ENCODE measurements at places on chromosomes 1 and 21.

DNA sequence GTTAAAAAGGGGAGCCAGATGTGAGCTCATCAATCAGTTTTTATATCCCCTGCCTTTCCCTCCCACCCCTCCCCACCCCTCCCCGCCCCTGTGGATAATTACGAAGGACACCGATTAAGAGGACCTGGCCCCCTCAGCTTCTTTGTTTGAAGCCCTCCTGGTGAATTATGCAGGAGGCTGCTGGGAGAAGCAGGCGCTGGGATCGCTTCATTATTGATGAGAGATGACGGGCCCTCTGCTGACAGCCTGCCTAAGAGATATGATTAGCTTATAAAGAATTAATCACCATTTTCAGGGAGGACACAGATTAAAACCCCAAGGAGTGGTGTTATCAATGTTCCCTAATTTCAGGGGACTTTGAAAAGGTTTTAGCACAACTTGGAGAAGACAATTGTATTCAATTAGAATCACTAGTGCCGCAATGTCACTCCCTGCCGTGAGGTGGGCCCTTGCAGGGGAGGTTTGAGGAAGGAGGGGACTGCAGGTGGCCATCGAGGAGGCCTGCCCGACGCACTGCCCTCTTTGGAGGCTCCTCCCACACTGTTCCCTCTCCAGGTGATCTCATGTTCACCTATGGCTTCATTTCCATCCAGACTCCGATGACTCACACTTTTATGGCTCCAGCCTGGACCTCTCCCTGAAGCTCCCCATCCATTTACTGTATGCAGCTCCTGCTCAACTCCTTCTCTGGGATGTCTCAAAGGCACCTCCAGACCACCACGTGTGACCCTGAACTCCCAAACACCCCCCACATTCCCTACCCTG, 67.0 kb upstream of the KLHDC7A start:
- DNase-seq = no peak

DNA sequence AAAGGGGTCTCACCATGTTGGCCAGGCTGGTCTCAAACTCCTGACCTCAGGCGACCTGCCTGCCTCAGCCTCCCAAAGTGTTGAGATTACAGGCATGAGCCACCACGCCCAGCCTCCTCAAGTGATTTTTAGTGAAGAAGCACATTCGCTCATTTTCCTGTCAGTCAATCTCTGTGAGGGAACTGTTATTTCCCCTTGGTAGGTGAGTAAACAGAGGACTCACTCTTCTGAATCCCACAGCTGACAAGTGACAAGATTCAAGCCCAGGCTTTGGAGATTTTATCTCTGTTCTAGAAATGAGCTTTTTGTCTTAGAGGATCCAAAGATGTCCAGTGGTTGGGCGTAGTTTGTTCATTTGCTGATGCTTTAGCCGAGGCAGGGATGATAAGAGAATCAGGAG, 43.9 kb upstream of the TACSTD2 start:
- no peak for DNase-seq

- DNase-seq = no peak
Observed at GRCh38 chr1:57966751-57967406, 543.0 kb upstream of the DAB1 start.

- DNase-seq = no peak
Observed at GRCh38 chr1:53637511-53638359, 101.2 kb downstream of the GLIS1 start.

DNA sequence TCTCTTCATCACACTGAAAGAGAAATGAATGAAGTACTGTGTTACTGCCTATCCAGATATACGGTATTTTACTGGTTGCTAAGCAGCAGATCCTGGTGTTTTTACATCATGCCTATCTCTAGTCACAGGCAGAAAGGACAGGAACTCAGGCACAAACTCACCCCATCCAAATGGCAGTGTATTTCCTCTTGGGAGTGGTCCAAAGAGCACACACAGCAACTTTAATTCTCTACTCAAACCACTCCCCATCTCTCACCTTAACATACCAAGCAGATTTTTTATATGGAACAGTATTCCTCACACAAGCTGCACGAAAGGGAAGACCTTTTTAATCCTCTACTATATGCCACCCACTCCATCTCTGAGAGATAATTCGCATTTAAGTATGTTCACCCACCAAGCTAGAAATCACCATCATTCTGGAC, 27.3 kb downstream of the EIF4G3 start:
- DNase-seq = no peak

DNA sequence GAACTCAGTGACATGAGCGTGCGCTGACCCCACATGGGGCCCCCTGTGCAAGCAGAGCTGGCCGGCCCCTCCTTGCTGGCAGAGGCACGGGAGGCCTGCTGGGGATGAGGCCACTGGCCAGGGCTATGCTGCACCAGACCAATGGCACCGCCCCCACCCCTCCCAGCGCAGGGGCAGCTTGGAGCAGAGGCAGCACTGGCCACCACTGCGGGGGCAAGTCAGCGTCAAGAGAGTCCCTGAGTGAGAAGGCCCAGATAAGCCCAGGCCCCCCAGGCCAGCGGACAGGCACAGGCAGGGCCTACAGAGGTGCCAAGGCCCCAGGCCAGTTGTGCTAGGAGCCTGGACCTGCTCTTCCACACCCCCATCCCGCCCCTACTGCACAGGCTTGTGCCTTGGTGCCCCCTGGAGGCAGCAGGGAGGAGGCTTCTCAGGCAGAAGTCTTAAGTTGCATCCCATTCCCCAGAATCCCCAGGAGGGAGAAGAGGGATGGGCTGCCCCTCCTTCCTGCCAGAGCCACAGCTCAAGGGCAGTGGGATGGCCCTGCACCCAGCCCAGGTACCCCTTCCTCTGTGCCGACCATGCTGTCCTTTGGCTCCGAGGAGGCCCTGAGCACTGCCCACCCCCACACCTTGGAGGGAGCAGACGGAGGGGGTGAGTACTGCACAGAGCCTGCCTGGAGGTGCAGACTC, 35.8 kb downstream of the EPHX1 start:
- DNase-seq = no peak

- DNase-seq = no peak
Observed at GRCh38 chr1:184605941-184606340, 148.7 kb downstream of the EDEM3 start.

DNA sequence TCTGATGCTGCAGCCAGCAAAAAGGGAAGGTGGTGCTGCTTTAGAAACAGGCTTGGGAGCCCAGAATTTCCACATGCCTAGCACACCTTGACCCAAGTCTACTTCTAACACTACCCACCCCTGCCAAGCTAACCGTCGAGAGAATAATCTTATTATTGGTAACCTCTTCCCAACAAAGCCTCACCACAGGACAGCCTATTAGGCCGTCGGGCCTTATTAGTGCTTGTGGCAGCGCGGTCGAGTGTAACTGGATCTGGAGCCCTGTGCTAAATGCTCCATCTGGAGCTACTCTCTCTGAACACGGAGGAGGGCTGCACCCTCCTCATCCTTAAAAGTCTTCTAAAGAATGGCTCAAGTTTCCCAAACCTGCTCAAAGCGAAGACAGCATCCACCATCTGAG, 165.5 kb upstream of the NFIA start:
- DNase-seq = no peak

GRCh38 chr1:203278082-203278884, 27.0 kb upstream of the BTG2 start:
- DNase-seq = no peak

GRCh38 chr1:51628715-51629590, 12.1 kb downstream of the OSBPL9 start:
- DNase-seq = no peak

DNA sequence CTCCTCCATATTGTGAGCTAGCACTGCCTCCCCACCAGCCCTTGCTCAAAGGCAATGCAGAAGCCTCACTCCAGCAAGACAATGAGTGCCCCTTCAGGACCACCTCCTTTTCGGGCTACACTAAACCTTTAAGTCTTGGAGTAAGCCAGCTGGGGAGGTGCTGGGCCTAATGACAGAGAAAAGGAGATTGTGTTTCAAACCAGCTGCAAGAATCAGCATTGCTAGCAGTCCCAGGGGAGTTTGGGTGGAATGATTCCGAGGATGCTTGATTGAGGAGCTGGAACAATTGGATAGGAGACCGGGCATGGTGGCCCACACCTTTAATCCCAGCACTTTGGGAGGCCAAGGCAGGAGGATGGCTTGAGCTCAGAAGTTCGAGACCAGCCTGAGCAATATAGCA, 54.1 kb upstream of the GPR37L1 start:
- DNase-seq = no peak

- DNase-seq = no peak
Observed at GRCh38 chr1:33370301-33370700, 49.4 kb upstream of the A3GALT2 start.

DNA sequence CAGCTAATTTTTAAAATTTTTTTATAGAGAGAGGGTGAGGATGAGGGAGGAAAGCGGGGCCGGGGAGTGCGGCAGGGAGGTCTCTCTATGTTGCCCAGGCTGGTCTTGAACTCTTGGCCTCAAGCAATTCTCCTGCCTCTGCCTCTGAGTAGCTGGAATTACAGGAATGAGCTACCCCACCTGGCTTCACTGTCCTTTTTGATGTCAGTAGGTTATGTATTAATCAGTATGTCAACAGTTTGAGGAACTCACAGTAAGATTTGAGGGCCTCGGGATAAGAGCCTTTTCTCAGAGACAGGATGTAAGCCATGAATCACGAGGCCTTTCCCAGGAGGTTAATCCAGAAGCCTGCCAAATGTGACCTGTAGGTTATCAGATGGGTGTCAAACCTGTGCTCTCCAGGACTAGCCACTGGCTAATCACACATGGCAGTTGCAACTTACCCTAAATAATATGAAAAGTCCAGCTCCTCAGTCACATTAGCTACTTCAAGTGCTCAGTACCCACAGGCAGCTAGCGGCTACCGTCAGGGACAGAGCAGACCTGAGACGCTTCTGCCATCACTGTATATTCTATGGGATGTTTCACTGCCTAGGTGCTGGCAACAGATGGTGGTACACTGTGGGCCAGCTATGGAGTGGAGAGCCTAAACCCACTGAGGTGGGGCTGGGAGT, 33.1 kb downstream of the TRIM67 start:
- DNase-seq = no peak

DNA sequence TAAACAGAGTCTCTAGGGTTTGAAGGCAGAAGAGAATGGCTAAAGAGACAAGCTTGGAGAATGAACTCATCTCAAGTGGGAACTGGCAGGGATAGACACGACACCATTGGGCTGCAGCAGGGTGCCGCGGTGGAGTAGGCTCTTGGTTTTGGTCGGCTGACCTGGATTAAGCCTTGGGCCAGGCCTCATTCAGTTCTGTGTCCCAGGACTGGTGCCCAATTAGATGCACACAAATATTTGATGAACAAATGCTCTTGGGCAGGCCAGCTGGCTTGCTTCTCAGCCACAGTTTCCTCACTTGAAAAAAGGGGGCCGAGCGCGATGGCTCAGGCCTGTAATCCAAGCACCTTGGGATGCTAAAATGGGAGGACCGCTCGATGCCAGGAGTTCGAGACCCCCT, 53.4 kb upstream of the CITED4 start:
- DNase-seq = no peak

DNA sequence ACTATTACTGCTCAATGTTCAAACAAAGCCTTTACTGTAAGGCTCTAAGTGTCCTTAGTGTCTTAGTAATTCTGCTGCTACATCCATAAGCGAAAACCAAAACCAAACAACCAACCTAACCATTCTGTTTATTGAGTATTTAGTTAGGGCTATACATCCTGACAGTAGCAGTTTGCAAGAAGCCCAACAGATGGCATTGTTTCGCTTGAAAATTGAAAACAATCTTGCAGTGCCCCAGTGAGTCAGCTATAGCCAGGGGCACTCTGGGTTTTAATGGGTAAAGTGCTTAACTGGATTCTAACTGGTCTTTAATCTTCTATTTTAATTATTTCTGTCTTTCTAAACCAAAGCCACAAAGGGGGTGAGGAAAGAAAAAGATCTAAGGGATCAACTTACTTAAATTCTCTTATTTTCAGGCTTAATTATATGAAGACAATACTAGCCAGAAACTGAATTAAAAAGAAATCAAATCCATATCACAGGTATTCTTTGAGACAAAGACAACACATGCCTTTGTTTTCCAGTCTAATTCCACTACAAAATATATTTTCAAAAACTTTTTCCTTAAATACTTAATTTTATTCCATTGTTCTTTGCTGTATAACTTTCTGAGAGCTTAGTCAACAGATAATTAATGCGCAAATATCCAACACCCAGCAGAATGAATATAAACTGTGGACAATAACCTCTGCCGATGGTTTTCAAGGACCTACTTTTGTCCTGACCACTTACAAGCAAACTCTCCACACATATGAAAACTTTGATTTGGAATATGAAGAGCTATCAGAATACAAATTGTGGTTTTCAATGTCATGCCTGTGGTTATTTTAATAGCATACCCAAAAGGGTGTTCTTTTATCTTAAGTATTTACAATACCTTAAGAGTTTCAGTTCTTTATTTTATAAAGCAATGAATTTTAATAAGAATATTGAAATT, 15.2 kb downstream of the POGZ start:
- DNase-seq = peak; percentile 15

- no peak for DNase-seq
Observed at GRCh38 chr1:30103708-30104411, 619.5 kb downstream of the MATN1 start.

DNA sequence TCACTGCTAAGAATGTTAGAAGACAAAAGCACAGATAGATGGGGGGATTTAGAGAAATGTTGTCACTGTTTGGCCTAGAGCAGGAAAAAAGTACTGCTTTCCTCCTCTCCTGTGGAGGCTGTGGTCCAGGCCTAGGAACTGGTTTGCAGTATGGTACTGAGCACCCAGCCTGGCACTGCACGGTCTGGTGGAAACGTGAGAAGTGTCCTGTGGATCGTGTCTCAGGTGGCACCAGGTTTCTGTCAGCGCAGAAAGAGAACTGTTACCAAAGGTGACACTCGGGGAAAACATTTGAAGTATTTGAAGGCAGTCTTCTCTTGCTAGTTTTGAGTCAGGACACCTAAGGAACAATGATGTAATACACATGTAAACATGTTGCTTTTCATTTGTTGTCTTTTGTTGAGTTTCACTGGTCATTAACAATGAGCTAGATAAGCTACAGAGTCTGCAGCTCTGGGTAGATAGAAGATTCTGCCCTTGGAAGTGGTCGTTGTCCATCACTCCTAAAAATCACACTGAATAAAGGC, 63.0 kb downstream of the B3GALNT2 start:
- no peak for DNase-seq

- no peak for DNase-seq
Observed at GRCh38 chr1:39622427-39622826, 17.0 kb downstream of the HEYL start.

- no peak for DNase-seq
Observed at GRCh38 chr1:19453741-19454201, 31.6 kb downstream of the CAPZB start.

DNA sequence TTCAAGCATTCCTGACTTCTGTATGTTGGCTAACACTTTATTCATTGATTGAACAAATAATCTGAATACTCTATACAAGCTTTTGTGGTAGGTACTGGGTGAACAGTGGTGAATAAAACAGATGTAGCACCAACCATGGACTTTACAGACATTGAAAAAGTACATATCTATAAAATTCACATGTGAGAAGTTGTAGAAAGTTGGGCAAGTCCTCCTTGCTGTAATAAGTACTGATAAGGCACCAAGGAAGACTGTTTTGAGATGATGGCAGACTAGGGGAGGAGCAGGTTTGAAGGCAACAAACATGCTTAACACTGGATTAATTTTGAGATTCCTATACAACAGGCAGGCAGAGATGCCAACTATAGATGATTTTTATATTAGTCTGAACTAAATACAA, 42.4 kb downstream of the RNF2 start:
- DNase-seq = no peak

- DNase-seq = no peak
Observed at GRCh38 chr1:59154401-59154800, 142.5 kb upstream of the FGGY start.

GRCh38 chr1:119007339-119007669, 19.2 kb upstream of the TBX15 start:
- no peak for DNase-seq

- DNase-seq = no peak
Observed at GRCh38 chr1:3780901-3781300, 8.4 kb downstream of the SMIM1 start.

Data from stimulated activated CD8-positive, alpha-beta memory T cell treated with anti-CD3 and anti-CD28 coated beads, Interleukin-12 subunit alpha, Interleukin-12 subunit beta, amount 100 ng/mL, for 4 hours (primary cell).